M059J (cell line): ENCODE measurements at places on chromosomes 13 and 19.
A peak's percentile ranks its signal among the peaks of the same experiment; 100 is the strongest.

GRCh38 chr13:22594041-22594440 is 586.7 kb upstream of the SGCG start:
- DNase-seq, result no peak

DNA sequence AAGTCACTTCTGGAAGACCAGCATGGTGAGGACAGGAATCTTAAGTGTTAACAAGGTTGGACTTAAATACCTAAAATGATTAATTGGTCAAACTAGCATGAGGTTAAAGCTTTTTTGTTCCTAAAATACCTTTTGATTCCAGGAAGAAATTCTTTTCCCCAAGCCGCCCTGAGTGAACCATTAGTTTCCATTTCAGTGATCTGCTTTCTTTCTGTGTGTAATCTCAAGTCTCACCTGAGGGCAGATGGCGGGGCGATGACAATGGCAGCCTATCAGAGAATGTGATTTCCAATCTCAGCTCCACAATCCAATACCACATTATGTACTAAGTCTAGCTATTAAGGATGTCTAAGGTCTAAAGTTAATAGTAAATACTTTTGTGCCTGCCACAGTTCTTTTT is 390.9 kb upstream of the SGCG start:
- no peak for DNase-seq

DNA sequence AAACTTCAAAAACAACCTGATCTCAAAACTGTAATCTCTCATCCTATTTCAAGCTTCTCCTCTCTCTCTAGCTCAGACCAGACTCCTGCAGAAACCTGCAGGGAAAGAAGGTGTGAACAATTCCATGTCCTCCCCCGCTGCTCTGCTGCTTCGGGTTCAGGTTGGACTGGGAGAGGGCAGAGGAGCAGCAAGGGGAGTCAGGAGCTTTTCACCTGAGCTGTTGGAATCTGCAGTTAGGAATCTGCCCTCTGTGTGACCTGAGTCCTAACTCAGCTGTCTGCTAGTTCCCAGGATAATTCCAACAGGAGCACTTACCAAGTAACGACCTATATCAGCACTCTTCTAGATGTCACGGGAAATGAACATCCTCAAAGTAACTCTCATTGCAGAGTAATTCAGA is 118.3 kb downstream of the DNAJC15 start:
- DNase-seq, result no peak

DNA sequence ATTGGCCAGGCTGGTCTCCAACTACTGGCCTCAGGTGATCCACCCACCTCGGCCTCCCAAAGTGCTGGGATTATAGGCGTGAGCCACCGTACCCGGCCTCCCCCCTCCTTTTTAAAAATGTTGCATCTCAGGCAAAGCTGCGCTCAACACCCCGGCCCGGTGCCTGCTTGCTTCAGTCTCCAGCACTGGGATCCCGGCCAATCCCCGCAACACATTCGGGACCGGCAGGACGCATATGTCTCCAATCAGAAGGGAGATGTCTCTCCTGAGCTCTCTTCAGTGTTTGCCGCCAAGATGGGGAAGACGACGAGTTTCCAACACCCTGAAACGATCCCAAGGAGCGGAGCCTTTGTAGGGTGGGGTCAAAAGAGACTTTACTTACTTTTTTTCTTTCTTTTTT is 16.1 kb downstream of the GNG7 start:
- no peak for DNase-seq

DNA sequence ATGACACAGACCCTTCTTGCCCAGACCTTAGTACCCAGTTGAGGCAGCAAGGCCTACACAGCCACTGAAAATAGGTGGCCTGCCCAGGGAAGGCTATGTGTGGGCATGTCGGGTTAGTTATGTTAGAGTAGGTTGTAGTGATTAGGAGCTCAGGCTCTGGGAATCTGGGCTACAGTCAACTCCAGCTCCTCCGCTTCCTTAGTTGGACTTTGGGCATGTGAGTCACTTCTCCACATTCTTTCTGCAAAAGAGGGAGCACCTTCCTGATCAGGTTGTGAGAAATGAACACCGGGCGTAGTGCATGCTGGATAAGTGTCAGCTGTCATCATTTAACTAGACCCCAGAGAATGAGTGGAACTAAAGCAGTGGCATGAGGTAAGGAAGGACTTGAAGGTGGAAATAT is 64.8 kb downstream of the ARHGAP35 start:
- DNase-seq, result peak; percentile 64

- DNase-seq, result no peak
Observed at GRCh38 chr13:35485424-35485823, 8.9 kb upstream of the MAB21L1 start.

DNA sequence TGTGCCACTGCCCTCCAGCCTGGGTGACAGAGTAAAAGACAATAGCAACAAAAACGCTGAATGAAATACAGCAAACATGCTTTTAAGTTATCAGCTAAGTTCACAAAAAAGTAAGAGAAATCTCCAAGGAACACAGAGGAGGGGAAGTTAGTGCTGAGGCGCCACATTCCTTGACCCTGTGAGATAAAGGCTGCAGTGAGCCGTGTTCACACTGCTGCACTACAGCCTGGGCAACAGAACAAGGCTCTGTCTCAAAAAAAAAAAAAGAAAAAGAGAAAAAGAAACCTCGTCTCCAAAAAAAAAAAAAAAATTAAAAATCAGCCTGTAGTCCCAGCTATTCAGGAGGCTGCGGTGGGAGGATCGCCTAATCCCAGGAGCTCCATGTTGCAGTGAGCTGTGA is 16.3 kb upstream of the DOCK6 start:
- DNase-seq, result no peak

- DNase-seq, result no peak
Observed at GRCh38 chr13:48380581-48380980, 32.3 kb downstream of the LPAR6 start.

GRCh38 chr19:7104747-7105447 is 35.4 kb downstream of the ZNF557 start:
- DNase-seq, result no peak

GRCh38 chr13:44237881-44238421 is 135.7 kb upstream of the SERP2 start:
- no peak for DNase-seq

- no peak for DNase-seq
Observed at GRCh38 chr19:56085571-56086275, 35.4 kb downstream of the ZNF787 start.

DNA sequence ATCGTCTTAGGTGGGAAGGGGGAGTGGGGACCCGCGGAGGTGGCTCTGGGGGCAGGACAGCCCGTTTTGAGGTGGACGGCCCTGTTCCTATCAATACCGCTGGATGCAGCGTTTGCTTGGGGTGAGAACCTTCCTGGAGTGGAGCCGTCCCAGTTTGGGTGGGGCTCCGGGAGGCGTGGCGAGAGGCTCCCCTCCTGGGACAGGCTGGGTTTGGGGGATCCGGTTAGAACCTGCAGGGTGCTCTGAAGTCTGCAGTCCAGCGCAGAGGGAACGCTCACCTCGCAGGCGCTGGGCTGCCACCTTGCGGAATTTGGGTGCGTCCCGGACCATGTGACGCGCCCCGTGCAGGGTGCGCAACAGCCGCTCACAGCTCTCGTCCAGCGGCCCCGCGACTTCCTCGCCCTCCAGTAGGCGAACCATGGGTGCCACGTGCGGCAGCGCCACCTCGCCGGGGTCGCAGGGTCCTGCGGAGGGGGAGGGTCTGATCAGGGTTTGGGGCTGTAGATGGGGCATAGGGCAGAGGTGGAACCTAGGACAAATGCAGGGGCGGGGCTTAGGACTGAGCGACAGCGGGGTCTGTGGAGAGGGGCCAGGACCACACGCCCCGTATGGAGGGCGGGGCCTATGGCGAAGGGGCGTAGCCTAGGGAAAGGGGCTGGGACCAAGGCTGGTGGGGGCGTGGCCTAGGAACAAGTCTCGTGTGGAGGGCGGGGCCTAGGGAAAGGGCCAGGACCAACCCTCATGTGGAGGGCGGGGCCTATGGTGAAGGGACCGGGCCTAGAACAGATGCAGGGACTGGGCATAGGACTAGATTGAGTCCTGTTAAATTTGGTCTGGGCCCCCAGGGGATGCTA is 13.8 kb downstream of the SH2D3A start:
- peak; percentile 58 for DNase-seq

- DNase-seq, result no peak
Observed at GRCh38 chr19:21883516-21883915, 47.5 kb upstream of the ZNF43 start.

DNA sequence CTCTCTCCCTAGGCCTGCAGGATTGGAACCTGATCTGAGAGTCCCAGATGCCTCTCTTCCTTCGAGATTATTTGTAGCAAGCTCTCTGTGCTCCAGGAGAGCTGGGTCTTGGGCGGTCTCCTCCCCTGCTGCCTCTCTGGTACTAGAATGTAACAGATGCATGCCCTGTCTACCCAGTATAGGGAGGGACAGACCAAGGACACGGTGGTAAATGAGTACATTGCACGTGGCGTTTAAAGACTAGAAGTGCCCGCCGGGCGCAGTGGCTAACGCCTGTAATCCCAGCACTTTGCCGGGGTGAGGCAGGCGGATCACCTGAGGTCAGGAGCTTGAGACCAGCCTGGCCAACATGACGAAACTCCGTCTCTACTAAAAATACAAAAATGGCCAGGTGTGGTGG is 11.7 kb downstream of the SLC27A1 start:
- DNase-seq, result no peak

- DNase-seq, result no peak
Observed at GRCh38 chr13:90276216-90276615, 1071.3 kb upstream of the MIR17HG start.

DNA sequence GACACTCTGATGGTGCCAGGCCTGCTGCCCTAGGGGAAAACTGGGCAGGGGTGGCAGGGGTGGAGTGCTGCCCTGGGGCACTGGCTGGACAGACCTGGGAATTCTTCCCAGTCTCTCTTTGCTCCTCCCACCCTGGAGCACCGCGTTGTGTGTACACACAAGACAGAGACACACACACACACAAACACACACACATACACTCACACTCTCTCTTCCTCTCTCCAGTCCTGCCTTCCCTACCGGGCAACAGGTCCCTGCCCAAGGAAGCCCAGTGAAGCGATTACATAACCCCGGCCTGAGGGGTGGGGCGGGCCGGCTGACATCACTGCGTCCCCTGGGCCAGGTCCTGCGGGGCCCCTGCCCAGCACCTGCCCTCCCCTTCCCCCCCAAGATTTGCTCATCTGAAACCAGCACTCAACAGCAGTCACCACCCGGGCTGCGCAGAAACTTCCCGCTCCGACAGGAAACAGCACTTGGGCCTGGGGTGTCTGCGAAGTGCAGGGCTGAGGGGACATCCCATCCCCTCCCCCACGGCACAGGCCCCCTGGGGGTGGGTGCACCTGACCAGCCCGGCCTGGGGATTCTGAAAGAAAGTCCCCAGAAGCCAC is 1.2 kb downstream of the MKNK2 start:
- DNase-seq, result peak; percentile 84

DNA sequence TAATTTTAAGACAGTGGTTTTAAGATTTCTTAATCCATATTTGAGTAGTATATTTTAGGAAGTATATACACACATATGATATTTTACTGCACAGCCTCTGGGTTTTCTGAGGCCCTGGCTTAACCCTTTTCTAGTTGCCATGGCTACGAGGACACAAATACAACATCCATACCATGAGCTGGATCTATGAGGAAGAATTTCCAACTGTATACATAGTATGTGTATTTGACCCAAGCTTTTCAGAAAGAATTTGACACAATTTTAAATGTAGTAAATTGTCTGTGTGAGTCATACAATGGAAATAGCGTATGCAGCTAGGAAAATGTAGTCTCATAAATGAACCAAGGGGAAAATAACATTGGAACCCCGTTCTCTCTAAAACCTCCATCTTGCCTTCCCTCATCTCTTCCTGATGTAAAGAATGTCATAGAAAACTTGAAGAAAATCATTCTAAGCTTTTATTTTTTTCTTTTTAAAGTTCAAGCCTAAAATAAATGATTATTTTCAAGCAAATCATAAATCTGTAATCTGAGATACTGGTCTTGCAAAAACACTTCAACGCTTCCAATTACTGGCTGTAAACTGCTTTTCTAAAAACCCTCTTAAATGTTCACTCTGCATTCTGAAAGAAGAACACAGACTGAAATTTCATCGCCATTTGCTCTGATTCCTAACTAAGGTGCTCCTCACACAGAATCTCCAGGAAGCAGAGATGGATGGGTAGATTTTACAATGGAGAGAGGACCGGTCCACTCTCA is 172.4 kb downstream of the LACC1 start:
- DNase-seq, result no peak

DNA sequence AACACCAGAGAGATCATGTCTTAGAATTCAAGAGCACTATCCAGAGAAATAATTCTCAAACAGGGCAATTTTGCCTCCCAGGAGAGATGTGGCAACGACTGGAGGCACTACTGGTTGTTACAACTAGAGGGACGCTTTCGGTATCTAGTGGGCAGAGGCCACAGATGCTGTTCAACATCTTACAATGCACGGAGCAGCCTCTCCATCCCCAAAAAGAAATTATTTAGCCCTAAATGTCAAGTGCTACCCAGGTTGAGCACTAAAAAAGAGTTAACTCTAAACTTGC is 78.6 kb downstream of the ABCC4 start:
- no peak for DNase-seq

DNA sequence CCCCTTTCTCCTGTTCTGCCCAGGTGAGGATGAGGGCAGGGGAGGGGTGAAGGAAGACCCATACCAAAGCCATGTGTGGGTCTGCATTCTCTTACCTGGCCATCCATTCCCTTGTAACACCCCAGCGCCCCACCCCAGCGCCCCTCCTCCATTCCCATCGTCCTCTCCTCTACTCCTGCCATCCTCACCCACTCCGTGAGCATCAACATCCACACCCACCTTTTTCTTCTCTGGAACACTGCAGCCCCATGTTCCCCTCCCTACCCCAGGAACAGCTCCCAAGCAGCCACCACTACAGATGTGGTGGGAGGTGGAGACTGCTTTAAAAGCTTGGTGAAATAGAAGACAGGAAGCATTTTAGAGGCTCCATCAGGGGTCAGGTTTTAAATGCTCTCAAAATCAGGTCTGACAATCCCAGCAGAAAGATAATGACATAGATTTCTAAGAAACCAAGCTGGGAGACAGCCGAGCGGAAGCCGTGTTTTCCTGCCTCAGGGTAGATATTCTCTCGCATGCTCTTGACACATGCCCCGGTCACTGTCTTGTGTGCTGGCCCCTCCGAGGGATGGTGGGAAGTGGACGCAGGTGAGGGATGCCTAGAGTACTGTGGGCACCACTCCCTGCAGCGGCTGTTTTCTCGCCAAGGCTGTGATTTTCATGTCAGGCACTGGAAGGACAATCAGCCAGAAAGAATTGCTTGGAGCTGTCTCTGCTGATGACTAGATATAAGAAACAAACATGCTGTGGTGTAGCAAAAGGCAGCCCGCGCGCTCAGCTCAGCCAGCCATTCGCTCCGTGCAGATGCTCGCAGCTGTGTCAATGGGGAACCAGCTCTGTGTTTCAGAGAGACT is 9.8 kb downstream of the MEDAG start:
- no peak for DNase-seq

- peak; percentile 70 for DNase-seq
Observed at GRCh38 chr19:17996826-17997316, 11.1 kb upstream of the ARRDC2 start.

GRCh38 chr13:113617961-113618360 is 33.4 kb downstream of the TFDP1 start:
- DNase-seq, result no peak
